ENCODE measurements at places on chromosomes 7 and 10.

- no peak for DNase-seq
Observed at GRCh38 chr7:1314908-1315450, 82.3 kb downstream of the UNCX start.

- no peak for DNase-seq
Observed at GRCh38 chr7:47580175-47580706, 1.7 kb downstream of the TNS3 start.

GRCh38 chr10:133356549-133357284 is 1.1 kb downstream of the FUOM start:
- DNase-seq: no peak

DNA sequence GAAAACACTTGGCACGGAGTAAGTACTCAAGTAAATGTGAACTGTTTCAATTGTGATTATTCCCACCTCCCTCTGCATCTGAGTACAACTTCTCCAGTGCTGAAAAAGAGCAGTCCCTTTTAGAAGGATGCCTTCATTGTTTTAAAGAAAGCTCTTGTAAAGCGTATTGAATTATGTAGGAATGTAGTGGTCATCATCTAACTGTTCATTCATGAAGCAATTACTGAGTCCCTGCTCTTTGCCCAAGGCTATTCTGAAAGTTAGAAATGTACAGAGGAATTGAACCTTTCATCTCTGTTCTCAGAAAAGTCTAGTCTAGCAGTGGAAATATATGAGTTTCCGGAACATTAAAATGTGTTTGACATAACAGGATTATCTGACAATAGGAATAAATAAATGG is 127.8 kb downstream of the CACNB2 start:
- no peak for DNase-seq

GRCh38 chr7:137844677-137845425 is 1.9 kb downstream of the DGKI start:
- DNase-seq: no peak

DNA sequence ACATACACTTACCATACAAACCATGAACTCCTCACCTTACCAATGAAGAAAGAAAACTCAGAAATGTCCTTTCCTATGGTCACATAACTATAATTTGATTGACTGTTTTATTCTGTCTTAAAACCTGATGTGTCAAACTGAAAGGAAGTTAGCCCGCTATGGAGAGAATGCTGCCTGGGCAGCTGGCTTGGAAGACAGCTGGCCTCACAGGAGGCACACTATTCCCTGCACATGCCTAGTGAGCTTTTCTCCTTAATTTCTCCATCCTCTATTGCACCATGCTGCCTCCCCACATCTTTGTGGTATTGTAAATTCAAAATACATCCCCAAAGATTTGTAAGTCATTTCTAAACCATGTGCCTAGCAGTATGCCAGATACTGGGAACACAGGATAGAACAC is 163.3 kb downstream of the STK31 start:
- no peak for DNase-seq

DNA sequence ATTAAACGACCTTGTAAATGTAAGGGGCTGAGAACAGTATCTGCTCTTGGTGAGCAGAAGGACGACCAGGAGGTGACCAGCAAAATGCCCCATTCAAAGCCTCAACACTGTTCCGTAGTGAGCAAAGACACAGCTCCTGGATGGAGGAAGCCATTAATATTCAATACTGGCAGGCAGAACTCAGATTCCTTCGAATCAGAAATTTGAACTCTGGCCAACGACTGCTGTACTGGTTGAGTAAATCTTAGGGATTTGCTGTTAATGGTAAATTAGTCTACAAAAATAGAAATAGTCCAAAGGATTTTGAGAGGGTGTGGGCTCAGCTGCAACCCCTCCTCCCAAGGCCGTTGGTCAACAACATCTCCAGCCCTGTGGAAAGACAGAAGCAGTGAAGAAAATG is 130.5 kb upstream of the PFKP start:
- DNase-seq: no peak

DNA sequence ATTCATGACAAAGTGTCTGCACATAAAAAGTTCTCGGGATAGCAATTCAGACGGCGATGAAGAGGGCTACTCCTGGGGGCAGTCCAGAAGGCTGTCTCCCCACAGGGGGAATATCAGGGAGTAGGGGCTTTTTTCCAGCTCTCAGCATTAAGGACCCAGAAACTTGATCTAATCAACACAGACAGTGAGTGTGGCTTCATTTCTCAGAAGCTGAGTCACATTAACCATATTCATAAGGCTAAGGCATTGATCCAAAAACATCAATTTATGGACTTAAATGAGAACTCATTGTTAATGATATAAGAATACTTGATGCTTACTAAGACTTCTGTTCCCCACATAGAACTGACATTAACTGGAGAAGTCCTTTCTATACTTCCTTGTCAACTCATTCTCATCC is 87.5 kb upstream of the AOAH start:
- DNase-seq: no peak

DNA sequence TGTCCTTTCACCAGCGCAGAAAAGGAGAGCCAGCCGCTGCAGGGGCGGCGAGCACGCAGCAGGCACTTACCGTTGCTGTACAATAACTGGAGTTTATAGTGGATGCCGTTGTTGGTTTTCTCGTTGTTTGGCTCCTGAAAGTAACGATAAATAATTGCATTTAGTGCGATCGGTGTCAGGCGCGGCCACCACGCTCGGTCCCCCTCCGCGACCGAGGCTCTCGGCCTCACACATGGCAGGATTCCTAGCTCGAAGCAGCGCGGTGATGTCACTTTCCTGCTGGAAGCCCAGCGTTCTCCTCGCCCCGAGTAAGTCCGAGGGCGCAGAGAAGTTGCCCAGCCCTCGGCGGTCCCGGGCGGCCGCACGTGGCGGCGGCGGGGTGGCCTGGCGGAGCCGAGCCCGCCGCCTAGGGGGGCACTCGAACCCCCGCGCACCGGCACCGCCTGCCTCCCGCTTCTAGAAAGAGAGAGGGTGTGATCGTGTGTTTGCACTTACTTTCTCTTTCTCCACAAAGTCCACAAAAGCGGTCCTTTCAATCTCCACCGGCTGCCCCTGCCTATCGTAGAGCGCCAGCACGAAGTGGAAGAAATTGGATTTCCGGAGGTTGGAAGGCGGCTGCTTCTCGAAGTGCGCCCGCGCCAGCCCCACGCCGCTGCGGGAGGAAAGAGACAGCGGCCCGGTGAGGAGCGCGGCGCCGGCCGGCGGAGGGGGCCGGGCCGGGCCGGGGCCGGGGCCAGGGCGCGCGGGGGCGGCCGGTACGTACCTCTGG is 1.0 kb downstream of the EBF3 start:
- DNase-seq: no peak

DNA sequence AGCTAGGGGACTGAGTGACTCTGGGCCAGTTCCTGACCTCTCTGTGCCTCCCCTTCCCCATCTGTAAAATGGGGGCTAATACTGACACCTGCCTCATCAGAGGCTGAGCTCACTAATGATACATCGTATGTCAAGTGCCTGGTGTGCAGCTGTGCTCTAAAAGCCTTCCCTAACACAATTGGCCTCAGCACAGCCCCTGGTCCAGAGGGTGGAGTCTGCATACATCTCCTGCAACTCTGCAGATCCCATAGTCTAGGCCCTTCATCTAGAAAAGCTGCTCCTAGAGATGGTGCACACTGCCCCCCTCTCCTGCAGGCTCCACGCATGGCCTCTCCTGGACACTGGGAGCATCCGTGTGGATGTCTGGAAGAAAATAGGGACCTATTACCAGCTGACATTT is 255.0 kb downstream of the RPS24 start:
- no peak for DNase-seq
